ENCODE measurements at places on chromosomes 16 and 17.

DNA sequence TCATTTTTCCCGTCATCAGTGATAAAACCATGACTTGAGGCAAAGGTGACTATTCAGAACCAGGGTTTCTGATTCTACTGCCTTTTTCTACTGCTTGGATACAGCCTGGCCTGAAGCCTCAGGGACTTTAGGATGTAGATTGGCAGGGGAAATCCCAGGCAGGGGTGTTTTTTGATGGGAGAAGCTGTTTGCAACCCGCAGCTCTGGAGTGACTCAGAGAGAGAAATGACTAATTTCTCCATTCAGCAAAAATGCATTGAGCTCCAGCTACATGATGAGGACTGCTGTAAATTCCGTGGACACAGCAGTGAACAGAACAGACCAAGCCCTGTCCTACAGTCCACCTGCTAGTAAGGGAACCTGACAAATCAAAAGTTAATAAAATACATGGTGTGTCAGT, 560.6 kb downstream of the CDH13 start:
- no peak for DNase-seq

- no peak for DNase-seq
These were observed 9.1 kb downstream of the CTCF start for GRCh38 chr16:67571464-67571863.

- no peak for DNase-seq
These were observed 46.7 kb downstream of the USP22 start for GRCh38 chr17:20995873-20996723.

GRCh38 chr17:55284001-55284884, 19.5 kb downstream of the HLF start:
- DNase-seq, result no peak

DNA sequence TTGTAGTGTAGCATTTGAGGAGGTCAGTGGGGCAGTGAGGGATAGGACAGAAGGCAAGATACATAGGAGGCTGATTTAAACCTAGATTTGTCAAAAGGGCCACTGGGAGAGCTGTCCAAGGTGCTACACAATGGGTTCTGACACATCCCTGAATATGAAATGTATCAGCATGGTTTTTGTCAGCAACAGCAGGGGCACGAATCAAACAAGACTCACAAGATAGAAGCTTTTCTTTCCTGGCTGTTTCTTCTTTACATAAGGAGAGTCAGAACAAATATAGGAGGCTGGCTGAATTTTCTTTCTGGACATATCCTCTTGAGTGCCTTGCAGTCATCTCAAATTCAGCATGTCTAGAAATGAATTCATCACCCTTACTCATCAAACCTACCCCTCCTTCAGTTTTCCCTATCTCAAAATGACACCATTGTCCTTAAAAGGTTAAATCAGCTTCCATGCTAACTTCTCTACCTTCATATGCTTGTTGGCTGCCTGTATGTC, 130.5 kb downstream of the NPIPB5 start:
- DNase-seq, result no peak

- DNase-seq, result no peak
These were observed 2.4 kb upstream of the SLC47A2 start for GRCh38 chr17:19718613-19719354.

DNA sequence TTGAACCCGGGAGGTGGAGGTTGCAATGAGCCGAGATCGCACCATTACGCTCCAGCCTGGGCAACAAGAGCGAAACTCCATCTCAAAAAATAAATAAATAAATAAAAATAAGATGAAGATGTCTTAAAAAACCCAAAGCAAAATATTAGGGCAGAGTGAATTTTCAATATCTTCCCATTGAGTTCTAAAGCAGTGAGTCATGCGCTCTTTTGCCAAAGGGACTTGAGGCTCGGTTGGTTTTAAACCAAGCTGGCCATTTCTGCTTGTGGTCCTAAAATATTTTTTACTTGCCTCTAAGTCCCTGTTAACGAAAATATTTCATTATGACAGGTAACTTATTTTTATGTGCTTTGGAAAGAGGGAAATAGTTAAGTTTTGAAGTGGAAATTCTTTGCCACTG, 4.7 kb downstream of the PAFAH1B1 start:
- DNase-seq, result no peak

DNA sequence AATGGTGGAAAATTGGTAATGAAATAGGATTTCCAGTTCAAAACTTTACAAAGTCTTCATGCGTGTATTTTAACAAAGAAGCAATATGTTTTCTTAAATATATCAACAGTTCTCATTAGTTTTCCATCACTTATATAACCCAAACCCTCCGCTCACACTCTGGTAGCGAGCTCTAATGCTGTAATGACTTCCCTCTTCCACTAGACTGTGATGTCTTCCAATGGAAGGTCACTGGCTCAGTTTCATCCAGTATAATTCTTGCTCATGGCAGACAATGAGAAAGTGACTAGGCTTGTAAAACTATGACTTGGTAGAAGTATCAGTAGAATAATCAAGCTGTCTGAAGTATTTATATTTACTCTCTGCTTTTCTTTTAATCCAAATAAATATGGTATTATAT, 32.8 kb downstream of the NETO2 start:
- DNase-seq, result no peak

GRCh38 chr16:87947356-87948118, 3.7 kb upstream of the BANP start:
- DNase-seq, result no peak

- no peak for DNase-seq
These were observed 7.8 kb downstream of the CTF1 start for GRCh38 chr16:30904114-30904780.

DNA sequence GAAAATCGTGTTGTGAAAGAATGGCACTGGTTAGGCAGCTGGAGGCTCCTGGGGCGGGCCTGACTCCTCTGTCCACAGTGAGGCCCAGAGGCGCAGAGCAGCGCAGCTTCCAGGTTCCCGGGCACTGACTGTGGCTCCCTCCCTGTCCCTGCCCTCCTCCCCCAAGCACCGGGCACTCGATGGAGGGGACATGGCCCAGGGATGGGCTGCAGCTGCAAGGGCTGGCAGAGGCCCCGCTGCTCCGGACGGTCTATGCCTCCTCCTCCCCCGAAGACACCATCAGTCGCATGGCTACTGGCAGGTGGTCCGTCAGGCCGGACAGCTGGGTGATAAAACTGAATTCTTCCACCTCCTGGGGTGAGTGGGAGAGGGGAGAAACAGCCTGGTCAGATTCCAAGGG, 50.1 kb downstream of the PRMT7 start:
- DNase-seq, result no peak

DNA sequence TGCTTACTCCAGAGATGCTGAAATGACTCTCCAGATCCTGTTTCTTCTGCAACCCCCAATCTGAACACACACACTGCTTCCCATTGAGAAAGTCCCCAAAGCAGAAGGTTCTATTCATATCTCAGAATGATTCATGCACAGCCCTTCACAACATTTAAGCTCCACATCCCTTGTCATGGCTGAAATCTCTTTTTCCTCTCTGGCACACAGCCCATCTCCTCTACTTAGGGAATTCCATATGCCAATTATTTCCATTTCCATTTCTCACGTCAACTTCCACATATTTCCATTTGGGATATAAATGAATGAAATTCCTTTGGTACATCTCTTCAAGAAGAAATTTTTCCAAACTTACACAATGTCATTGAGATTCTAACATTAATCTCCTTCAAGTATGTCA, 119.6 kb downstream of the CDH11 start:
- DNase-seq, result no peak

- DNase-seq, result no peak
These were observed 26.1 kb downstream of the NLRC3 start for GRCh38 chr16:3550851-3551847.

- no peak for DNase-seq
These were observed 8.3 kb downstream of the PIK3R6 start for GRCh38 chr17:8859027-8859803.

GRCh38 chr17:48012151-48012520, 25.5 kb downstream of the COPZ2 start:
- DNase-seq, result peak; percentile 77

Measured in CD4-positive, alpha-beta T cell treated with Interleukin-12 subunit alpha and Interleukin-12 subunit beta, for 1 hour (primary cell).